ENCODE measurements at places on chromosomes 5 and 9.

- DNase-seq, result no peak
Observed at GRCh38 chr5:59296317-59297264, 596.9 kb downstream of the PDE4D start.

- DNase-seq, result no peak
Observed at GRCh38 chr9:134154262-134154701, 10.1 kb downstream of the RNU6ATAC start.

GRCh38 chr5:61866930-61867329 lies 439.1 kb upstream of the KIF2A start:
- DNase-seq, result no peak

DNA sequence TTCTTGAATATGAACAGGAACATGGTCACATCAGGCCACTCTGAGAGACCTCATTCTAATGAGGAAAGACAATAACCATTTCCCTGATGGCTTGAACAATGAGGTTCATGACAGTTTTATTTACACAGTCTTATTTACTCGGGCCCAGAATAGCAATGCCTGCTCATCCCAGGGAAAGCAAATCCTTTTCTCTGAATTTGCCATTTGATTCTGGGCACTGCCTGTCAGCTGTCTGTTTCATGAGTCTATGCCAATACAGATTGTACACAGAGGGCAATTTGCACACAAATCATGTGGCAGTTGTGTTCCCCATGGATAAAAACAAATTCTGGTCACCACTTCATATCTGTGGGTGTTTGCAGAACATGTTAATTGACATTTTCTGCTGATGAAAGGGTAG lies 492.5 kb downstream of the ACTL7B start:
- DNase-seq, result no peak

DNA sequence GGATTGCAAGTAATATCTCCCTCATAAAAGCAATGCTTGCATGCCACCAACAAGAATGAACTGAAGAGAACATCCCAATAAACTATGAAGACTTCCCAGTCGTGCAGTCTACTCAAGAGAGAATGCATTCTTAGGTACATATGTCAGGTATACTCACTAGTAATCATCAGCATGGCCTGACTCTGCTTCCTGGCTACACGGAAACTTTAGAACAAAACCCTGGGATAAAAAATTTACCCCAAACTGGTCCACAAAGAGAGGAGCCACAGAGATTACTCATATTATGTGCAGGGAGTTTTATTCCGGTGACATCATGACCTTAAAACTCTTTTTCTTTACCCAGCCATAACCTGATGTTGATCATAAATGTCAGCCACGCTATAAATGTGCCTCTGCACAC lies 57.5 kb upstream of the PAPPA start:
- DNase-seq, result no peak

GRCh38 chr5:40402007-40402364 lies 277.7 kb upstream of the PTGER4 start:
- DNase-seq, result no peak

DNA sequence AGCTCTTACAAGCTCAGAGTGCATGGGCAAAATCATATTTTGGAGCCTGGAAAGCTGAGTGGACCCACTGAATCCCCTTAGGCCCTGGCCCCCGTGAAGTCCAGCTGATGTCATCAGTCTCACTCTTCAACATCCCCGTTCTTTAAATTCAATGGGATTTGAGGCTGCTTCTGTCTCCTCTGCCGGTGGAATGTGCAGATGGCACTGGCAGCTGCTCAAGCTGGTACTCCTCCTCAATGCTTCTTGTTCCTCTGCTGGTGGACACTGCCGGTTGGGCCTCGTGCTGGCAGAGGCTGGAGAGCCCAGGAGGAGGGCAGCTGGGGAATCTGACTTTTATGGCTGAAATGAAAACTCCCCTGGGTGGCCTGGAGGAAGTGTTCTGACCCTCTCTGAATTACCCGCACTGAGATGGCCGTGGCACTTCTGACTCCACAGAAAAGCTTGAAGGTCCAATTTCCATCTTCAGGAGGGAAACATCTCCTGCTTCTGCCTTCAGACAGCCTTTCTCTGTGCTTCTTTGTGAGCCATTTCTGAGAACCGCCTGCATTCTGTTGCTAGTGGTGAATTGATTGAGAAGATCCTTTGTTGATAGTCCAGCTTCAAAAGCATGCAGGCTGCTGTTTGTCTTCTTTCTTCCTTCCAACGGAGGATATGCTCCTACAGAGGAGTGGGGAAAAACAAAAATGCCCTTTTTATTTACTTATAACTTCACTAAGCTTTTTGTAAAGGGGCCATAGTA lies 298.9 kb downstream of the TMEM38B start:
- no peak for DNase-seq

- DNase-seq, result no peak
Observed at GRCh38 chr5:133319905-133320520, 268.2 kb downstream of the HSPA4 start.

GRCh38 chr9:90189306-90189705 lies 453.3 kb downstream of the DIRAS2 start:
- no peak for DNase-seq

GRCh38 chr5:95068289-95068910 lies 216.5 kb downstream of the MCTP1 start:
- DNase-seq, result no peak

GRCh38 chr5:176543428-176544182 lies 5.5 kb upstream of the CDHR2 start:
- peak; percentile 49 for DNase-seq

- no peak for DNase-seq
Observed at GRCh38 chr9:16450578-16450977, 419.9 kb downstream of the BNC2 start.

DNA sequence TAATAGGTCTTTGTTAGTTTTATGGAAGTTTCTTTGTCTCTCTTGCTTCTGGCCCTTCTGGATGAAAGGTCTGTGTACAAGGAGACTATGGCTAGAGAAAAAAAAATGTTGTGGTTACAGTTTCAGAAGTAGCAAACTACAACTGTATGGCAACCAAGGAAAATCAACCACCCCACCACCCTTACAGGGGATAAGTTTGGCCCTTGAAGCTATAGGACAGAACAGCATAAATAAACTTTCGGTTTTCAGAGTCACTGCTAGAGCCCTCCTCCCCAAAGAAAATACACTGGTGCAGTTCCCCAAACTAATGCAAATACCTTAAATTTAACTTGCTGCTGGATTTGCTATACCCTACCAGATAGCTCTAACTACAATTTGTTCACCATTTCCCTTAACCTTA lies 1216.7 kb downstream of the EFNA5 start:
- no peak for DNase-seq

DNA sequence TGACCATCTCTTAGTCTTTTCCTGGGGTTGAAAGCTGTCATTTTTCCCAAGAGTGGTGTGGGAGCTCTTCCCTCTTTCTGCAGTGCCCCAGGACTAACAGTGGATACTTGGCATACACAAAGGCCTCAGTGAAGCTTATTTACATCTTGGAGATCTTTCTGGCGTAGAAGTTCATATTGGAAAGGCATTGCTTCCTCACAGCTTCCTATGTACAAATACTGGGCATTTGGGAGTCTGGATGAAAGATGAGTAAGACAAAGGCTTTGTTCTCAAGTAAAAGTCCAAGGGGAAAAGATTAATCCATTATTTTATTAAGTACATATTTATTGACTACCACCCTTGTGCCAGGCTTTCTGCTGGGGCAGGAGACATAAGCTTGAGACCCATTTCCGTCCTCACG lies 22.0 kb downstream of the MAP3K1 start:
- DNase-seq, result no peak

DNA sequence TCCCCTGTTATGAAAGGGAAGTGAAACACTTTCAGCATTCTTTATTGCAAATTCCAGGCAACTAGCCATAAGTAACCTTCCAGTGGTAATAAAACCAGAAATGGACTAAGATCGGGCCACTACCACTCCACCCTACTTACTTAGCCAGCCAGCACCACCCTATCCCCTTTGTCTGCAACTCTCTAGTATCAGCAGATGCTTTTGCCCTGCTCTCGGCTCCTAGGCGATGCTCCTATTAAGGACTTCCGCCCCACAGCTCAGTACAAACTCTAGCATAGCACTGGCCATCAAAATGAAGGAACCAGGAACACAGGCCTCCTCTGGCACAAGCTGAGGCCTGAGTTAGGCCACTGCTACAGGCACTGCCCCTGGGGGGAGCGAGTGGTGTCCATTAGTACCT lies 81.2 kb downstream of the GLDC start:
- DNase-seq, result no peak

DNA sequence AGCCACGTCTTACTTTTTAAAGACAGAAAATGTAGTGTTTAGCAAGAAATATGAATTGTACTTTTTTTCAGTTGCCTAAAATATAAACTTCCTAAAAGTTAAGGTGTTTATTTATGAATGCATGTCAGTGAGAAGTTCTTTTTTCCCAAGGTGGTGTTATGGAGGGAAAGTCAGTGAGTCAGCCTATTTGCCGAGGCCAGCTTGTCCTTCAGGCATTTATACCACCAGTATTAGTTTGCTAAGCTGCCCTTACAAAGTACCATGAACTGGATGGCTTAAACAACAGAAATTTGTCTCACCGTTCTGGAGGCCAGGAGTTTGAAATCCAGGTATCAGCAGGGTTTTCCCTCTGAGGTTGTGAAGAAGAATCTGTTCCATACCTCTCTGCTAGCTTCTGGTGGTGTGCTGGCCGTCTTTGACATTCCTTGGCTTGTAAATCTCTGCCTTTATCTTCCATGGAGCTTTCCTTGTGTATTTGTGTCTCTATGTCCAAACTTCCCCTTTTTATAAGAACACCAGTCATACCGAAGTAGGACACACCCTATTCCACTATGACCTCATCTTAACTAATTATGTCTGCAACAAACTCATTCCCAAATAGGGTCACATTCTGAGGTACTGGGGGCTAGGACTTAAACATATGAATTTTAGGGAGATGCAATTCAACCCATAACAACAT lies 38.4 kb downstream of the PRKACG start:
- no peak for DNase-seq

- no peak for DNase-seq
Observed at GRCh38 chr9:16619402-16619801, 251.1 kb downstream of the BNC2 start.

DNA sequence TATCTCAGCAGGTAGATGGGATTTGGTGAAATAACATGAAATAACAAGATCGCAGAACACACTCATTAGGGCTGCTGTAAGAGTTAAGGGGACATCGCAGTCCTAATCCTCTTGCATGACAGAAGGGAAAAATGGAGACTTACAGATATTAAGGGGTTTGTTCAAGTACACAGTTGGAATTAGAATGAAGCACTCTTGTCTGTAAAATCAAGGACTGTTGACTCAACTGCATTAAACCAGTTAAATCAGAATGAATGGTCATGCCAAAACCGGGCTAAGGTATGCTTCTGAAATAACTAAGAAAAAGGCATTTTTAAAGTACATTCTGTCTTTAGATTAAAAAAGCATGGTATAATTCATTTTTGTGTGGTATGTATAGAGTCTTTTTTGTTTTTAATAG lies 95.9 kb downstream of the FBXL7 start:
- no peak for DNase-seq

DNA sequence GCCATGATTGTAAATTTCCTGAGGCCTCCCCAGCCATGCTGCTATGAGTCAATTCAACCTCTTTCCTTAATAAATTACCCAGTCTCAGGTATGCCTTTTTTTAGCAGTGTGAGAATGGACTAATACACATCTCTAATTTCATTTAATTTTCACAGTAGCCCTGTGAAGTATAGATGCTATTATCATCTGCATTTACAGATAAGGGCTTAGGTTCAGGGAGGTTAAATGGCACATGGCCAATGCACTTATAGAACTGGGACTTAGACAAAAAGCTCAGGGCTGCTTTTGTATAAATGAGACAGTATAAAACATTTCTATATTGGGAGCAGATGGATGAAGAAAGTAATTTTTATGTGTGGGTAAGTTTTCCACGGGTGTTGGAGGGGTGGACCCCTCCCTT lies 62.9 kb upstream of the PANK3 start:
- no peak for DNase-seq

- no peak for DNase-seq
Observed at GRCh38 chr9:138075496-138075895, 197.9 kb downstream of the CACNA1B start.

DNA sequence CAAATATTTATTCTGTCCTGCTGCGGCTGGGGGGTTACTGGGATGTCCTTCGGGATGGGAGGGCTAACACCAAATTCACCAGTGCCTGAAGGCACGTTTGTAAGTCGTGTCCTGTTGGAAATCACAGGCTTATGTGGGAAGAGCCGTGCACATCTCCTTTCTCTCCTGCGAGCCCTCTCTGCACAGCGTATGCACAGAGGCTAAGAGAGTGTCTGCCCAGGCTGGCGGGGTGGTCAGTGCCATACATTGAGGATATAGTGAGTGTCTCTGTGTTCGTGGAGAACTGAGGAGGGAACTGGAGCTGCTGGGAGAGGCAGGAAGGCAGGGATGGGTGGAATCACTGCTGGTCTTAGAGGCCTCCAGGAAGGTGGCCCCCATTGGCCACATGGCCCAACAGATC lies 110.1 kb downstream of the WNK2 start:
- DNase-seq, result no peak

DNA sequence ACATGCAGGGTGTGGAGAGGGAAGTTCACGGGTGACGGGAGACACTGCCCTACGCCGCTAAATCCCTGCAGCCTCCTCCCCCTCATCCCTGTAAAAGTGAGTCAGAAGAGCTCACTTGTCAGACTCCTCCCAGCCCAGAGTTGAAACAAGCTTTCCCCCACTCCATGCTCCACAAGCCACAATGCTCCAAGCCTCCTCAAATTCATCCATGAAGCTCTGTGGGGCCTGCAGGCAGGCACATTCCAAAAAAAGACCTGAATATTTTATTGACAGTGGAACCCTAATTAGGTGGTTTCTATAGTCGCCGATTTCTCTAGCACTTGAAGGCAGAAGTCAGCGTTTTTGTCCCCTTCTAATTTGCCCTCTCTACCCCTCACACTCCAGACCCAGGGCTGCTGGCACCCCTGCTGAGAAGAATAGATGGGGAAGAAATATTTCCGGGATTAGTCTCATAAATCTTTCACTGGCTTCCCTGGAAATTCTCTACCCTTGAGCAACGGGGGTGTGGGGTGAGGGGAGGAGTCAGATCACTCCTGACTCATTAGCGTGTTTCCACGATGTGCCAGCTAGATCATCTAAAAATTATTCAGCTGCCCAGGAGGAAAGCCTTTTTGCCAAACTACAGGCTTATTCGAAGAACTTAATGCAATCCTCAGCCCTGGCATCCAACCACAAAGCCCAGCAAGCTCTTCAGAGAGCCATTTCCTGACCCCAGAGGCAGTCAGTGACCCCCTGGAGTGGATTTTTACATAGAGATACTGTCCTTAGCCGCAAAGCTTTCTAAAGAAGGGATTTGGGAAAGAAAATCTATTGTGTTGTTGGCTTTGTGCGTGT lies 97.1 kb downstream of the ENC1 start:
- DNase-seq, result no peak

DNA sequence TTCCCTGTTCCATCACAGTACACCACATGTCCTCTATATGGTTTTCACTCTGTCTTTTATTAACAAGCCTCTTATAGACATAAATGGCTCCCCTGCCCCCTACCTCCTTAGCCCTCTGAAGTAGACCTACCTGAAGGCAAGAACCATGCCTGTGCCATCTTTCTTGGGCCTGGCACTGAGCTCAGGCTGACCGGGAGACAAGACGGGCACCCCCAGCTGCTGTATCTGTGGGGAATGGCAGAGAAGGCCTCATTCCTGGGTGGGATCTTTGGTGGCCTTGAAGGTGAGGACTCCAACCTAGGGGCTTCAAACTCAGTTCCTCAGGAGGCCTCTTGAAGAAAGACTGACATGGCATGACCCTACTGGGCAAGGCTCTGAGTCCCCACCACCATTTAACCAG lies 109.9 kb downstream of the GABBR2 start:
- DNase-seq, result no peak

- DNase-seq, result no peak
Observed at GRCh38 chr5:108093186-108093585, 288.7 kb downstream of the FBXL17 start.

All from activated gamma-delta T cell treated with anti-CD3 and anti-CD28 coated beads, Interleukin-2, amount 50 U/mL, for 16 hours (primary cell).